ENCODE measurements at places on chromosomes 2 and 18. TPM values are rescaled to one million over a fixed set of nuclear protein-coding genes. Genes with fewer than 3 reads are reported as not detected.

The FMNL2 gene
- total RNA-seq = 40.8 TPM

The MAL gene
- 1.3 TPM for total RNA-seq

The ERMN gene
- total RNA-seq = 3.1 TPM

The MYO7B gene
- 0.09 TPM for total RNA-seq

The TUBA3E gene
- total RNA-seq = not detected

The PFN4 gene
- total RNA-seq = 2.2 TPM

The RUFY4 gene
- 0.05 TPM for total RNA-seq

The TPO gene
- 0.56 TPM for total RNA-seq

The STON1 gene
- 70.9 TPM for total RNA-seq

The CTAGE1 gene
- not detected for total RNA-seq

The CYP20A1 gene
- total RNA-seq = 10.0 TPM

The CRYGD gene
- total RNA-seq = not detected

The IL36G gene
- not detected for total RNA-seq

The ACMSD gene
- total RNA-seq = 0.49 TPM

The TRIB2 gene
- 105 TPM for total RNA-seq

The THSD7B gene
- 0.19 TPM for total RNA-seq

The IFT172 gene
- 26.0 TPM for total RNA-seq

The CKAP2L gene
- total RNA-seq = 0.87 TPM

The PTCD3 gene
- total RNA-seq = 87.5 TPM

The TRIM43 gene
- 0.19 TPM for total RNA-seq

The ALPI gene
- not detected for total RNA-seq

The TMEM17 gene
- total RNA-seq = 2.8 TPM

The EHD3 gene
- total RNA-seq = 0.98 TPM

The SKA1 gene
- 6.7 TPM for total RNA-seq

All from motor neuron (in vitro differentiated cells).